ENCODE measurements at places on chromosomes 7 and 10.

DNA sequence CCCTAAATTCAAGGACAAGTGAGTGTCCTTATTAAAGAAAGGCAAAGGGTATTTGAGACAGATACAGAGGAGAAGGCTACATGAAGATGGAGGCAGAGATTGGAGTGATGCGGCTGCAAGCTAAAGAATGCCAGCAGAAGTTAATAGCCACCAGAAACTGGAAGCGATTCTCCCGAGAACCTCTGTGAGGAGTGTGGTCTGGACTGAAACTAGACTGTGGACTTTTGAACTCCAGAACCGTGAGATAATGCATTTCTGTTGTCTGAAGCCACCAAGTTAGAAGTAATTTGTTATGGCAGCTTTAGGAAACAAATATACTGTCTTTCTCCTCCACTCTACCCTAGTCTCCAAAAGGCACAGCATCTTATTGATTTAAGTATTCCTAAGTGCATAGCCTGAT lies 80.3 kb upstream of the CREB5 start:
- no peak for DNase-seq

- no peak for DNase-seq
Measured at GRCh38 chr10:104253106-104253505, 1.6 kb upstream of the GSTO1 start.

GRCh38 chr7:149713061-149713730 lies 60.2 kb downstream of the ZNF467 start:
- no peak for DNase-seq

DNA sequence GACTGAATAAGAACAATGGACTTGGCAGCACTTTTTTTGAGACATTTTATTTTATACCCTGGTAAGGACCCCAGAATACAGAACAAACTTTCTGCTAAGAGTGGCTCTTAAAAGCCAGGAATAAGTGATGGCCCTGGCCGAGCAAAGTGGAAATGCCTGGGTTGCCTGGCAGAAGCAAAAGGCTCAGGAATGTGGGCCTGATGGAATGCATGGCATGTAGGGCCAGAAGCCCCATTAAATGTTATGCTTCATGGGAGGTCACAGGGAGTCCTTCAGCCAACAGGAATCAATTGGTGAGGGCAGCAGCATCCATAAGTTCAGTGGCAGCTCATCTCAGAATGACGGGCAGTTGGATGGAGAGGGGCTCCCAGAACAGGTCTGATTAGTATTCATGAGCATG lies 301.5 kb upstream of the CACNA2D1 start:
- DNase-seq = no peak

GRCh38 chr7:126940723-126941307 lies 311.9 kb downstream of the GRM8 start:
- no peak for DNase-seq

DNA sequence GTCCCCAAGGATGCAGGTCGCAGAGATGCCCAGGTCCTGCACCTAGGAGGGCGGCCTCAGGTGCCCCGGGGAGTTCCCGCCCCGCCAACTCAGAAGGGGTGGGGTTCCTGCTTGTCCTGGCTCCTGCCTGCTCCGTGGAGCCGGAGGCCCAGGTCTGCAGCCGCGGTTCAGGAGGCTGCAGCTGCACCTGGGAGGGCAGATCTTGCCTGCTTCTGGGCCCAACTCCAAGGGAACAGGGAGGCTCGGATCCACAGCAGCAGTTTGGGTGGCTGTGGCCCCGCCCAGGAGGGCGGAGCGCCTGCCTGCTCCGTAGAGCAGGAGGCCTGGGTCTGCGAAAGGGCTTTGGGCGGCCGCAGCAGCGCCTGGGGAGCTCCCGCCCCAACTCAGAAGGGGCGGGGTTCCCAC lies 108.2 kb upstream of the EGR2 start:
- no peak for DNase-seq

DNA sequence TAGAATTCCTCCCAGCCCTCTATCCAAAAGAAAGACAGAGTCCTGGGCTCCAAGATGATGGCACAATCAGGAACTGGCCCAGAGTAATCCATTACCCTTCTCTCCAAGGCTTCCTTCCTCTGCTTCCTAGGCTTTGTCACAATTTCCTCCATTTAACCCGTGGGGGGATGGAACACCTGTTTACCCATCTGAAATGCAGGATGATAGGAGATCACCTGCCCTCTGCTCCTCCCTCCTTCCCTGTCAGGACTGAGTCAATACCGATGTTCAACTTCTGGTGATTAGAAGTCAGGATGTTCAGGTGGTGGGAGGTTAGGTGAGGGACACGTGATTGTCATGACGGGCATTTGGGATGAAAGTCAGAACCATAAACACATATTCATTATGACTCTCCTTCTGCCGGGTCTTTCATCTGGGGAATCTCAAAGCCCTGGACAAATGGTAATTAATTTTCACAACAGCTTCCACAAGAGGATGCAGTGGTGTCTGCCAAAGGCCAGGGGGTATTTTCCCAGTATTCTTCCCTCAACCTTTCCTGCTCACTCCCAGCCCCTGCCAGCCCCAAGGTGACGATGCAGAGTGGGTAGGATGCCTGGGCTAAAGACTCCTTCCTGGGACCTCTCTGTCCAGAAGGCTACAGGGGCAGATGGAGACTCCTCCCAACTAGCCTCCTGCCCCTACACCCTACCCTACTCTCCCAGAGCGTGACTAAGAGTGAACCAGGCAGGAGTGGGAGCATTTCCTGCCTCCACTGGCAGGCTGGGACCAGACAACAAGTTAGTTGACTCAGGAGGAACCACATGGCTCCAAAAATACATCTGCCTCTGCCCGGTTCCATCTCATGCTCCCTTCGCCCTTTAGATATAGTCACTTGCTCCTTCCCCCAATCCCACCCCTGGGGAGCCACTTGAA lies 27.9 kb downstream of the DUSP5 start:
- DNase-seq = no peak

DNA sequence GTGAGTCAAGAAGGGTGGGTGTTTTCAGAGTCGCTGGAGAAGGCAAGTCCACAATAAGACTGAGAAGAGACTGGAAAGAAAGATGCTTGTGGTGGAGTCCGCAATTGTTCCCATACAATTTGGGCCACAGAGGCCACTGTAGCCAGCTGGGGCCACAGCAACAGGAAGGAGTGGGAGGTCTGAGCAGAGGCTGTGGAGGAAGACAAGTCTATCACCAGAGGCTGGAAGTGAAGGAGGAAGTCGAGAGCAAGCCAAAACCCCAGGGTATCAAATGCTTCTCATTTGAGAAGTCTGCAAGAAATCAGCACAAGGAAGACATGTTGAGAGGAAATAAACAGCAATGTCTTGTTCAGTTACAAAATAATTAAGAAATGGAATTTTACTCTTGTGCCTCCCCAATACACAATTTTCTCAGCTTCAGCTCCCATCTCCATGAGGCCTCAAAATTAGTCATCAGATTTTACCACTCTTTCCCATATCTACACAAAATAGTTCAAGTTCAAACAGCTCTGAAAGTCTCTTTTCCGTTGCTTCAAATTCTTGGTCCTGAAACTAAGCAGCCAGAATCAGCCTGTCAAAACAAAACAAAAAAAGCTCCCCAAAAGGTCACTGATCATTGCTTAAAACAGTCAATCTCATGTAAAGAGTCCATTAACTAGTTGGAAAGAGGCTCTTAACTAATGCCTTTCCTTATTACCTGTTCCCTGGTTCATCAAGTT lies 31.6 kb downstream of the SLC16A12 start:
- DNase-seq = no peak

DNA sequence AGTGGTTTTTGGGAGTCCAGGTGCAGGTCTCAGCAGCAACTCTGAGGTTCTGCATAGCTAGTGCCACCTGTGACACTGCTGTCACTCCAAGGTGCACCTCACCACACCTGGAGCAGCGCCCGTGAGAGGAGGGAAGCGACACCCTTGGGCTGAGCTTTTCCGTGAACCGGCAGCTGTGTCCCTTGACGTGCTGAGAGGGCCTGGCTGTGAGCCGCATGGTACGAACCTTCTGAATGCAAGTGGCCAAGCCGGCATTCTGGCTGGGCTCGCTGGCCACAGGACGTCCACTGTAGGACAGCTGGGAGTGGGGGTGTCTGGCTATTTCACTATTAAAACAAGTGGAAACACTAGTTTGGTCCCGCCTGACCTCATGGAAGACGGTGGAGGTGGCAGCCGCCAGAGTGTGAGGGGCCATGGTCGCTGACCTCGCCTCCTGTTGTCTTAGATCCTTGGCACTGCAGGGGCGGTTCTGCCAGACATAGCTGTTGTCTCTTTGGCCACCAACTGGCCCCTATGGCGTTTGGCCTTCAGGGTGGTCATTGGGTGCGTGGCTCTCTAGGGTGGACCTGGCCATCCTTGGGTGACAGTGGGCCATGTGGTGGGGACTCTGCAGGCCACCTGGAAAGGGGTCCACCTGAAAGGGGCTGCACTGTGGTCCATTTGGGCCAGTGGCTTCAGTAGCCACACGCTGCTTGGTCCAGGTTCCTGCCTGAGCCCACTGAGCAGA lies 12.9 kb downstream of the INPP5A start:
- DNase-seq = no peak
